ENCODE measurements at places on chromosomes 16 and 17.

GRCh38 chr17:1004769-1005295 lies 7.9 kb downstream of the TIMM22 start:
- no peak for DNase-seq

DNA sequence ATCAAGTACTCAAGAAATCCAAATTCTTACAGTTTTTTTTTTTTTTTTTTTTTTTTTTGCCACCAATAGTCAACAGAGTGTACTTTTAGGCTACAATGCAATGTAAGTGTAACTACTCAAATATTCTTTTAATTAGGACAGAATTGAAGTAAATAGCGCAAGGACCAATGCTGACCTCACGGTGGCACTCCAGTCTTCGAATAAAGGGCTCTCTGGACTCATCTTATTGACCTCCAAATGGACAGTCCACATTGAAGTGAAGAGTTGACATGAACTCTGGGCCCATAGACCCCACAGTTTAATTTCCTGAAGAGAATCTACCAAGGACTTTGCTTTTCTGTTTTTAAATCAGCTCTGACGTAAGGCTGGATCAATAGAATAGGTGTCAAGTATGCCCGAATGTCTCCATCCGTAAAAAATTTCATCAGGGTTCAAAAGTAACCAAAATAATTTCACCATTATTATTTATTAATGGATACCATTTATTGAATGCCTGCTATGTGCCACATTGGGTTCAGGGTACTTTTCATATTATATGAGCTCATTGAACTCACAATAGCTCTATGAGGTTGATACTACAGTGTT lies 7.3 kb upstream of the DDX52 start:
- no peak for DNase-seq

- DNase-seq: no peak
Measured at GRCh38 chr16:53950677-53951076, 246.7 kb downstream of the FTO start.

GRCh38 chr16:67926181-67926750 lies 5.4 kb downstream of the CTRL start:
- DNase-seq: no peak

DNA sequence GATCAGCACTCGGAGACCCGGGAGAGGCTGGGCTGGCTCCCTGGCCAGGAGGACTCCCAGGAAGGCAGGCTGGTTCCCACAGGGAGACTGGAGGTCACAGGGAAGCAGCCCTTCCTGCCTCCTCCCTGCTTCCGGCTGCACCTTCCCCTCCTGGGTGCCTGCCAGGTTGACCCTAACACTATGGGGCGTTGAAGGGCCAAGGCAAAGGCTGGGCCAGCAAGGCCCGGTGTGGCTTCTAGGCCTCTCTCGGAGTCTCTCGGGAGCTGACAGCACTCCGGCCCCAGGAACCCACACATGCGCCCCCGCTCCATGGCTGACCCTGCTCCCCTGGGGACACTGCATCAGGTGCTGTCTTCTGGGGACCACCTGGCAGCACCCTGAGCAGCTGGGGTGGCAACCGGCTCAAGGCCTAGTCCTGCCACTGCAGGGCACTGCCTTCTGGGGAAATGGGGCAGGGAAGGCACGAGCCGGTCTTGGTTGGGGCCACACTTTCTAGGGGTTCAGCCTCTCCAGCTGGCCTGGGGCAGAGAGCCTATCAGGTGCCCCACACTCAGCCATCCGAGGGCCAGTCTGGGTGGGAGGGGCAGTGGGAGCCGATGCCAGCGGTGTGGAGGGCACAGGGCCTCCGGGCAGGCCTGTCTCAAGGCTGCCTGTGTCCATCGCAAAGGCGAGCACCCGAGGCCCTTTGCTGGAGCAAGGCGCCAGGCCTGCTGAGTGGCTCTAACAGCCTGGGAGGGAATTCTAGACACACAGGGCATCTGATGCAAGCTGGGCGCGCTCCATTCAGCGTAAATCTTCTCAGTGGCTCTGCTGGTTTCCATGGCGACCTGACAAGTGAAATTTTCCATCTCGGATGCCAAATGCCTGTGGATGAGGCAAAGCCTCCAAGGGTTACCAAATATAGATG lies 5.6 kb upstream of the MTSS2 start:
- no peak for DNase-seq

Measured in HL-60 (cell line).